Fibroblast of the aortic adventitia (primary cell): ENCODE measurements at places on chromosomes 2 and 18.

- DNase-seq, result no peak
These were observed 833.0 kb downstream of the TMEM182 start for GRCh38 chr2:103594823-103595222.

GRCh38 chr2:44555700-44556099 lies 194.0 kb downstream of the CAMKMT start:
- no peak for DNase-seq

DNA sequence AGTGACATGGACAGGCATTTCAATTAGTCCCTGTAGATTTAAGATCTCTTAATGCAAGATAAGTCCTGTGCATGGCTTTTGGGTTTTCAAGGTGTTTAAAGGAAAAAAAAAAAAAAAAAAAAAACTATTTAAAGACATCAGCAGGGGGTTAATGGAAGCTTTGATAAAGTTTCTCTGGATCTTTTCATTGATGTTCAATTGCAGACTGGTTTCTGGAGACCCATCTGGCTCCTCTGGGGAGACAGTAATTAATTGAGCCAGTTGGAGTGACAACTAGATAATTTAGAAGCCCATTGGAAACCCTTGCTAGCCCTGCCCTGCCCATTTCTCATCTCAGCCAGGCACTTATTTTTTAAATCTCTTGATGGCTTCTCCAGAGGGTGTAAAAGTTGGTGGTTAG lies 98.7 kb downstream of the EPHA4 start:
- DNase-seq, result no peak

GRCh38 chr18:46415532-46416252 lies 241.3 kb downstream of the LOXHD1 start:
- DNase-seq, result no peak

GRCh38 chr2:222643134-222643533 lies 12.8 kb downstream of the FARSB start:
- DNase-seq, result no peak

- DNase-seq, result no peak
These were observed 1.9 kb downstream of the PIEZO2 start for GRCh38 chr18:11147371-11147951.

GRCh38 chr2:62200868-62201267 lies 5.0 kb downstream of the B3GNT2 start:
- DNase-seq, result no peak
